Myocyte (in vitro differentiated cells): ENCODE measurements at places on chromosomes 2 and 18.

- no peak for DNase-seq
Observed at GRCh38 chr18:76432274-76432755, 62.7 kb downstream of the ZNF516 start.

DNA sequence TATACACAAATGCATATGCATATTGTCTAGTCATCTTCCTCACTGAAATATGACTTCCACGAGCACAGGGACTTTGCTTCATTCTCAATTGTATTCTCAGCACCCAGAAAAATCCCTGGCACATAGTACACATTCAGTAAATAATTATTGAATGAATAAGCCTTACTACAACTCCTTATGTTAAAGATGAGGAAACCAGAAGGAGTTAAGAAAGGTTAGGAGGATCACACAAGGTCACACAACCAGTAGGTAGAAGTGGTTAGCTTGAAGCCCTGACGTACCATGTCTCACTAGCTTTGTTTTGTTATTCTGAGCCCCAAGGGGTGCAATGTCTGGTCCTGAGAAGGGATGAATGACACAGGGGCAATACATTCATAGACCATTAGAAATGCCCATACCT, 220.9 kb upstream of the PID1 start:
- no peak for DNase-seq

GRCh38 chr2:225296951-225297350, 102.6 kb upstream of the NYAP2 start:
- no peak for DNase-seq

DNA sequence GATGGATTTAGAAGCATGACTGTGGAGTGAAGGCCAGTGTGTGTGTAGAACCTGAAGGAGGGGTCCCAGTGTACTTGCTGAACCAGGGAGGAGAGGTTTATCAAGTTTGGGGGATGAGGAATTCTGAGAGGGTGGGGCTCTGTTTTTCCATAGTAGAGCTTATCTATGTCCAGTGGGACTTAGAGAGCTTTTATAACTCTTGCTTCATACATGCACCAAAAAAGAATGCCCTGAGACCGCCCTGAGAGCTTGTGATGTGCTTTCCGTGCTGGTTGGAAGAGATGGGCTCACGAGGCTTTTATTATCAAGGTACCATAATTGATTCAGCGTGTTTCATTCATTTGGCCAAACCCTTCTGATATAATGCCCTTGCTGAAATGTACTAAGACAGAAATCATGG, 100.2 kb downstream of the MTCL1 start:
- DNase-seq, result no peak

DNA sequence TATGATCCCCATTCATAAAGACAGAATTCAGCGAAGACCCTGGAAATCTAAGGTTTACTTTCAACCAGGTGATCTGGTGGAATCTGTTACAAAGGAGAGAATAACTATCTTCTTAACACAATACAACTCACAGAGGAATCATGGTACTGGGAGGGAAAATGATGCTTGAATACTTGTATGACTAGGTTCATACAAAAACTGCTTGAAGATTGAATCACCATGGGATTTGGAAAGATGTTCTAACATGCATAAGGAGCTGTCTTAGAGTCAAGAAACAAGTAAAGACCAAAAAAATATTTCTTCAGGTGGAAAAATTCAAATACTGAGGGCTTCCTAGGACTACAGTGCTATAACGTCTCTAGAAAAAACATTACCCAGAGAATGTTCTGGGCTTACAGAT, 32.2 kb downstream of the COL5A2 start:
- no peak for DNase-seq

DNA sequence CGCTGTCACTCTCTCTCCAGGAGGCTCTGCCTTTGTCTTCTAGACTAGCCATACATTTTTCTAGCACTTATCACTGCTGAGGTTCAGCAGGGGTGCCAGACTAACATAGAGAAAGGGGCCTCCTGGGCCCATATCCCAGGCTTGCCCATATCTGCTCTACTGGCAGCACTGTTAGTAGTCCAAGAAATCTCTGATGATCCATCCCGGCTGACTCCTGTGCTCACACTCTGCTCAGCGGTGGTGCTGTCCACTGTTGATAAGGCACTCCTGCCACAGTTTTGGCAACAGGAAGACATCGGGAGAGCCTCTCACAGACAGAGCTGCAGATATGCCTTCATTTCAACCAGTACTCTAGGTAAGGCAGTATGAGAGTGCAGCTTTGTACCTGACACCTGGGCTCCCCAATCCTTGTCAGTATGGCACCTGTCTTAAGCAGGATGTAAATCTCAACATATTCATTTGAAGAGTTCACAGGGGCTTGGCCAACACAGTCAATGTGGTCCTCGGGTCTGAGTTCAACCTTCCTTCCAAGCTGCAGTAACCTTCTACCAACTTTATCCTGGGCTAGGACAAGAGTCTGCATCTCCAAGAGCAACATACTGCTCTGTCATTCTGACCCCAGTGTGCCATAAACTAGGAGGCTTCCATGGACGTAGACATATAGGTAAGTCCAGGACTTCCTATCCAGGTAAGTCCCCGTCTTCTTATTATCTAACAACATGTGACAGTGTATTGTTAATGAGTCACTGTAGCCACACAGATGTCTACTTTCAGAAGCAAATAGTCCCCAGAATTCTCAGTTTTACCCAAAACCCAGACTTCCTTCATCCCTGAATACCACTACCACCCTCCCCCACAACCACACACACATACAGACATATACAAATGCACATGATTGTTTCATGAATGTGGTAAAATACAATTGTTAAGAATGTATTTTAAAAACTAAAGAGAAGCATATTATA, 16.2 kb downstream of the KLF7 start:
- no peak for DNase-seq

DNA sequence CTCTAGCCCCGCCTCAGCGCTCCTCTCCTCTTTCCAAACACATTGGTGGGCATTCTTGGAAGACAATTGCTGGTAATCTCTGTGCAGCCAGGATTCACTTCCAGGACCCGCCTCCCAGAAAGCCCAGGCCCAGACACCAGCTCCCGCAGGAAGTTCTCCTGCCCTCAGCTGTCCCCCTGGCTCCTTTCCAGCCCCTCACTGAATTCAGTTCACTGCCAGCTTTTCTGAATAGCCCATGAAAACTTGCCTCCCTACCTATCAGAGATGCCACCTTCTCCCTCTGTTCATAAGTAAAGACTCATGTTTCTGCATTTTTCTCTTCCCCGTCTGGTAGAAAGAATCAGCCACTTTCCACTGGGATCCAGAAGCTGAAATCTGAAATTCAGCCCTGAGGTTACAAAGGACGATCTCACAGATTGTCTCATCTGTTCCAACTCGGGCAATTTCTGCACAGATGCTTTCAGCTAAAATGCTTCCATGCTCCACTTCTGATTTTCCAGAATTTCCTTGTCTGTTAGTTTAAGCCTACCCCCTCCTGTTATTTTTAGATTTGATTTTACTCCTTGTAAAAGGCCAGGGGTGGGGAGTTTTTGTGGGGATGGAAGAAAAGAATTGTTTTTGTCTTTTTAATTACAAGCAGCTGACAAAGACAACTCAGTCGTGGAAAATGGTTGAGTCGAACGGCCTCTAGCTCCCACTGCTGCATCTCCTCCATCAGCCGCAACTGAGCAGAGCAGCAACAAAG, 98.1 kb downstream of the SP3 start:
- peak; percentile 82 for DNase-seq

DNA sequence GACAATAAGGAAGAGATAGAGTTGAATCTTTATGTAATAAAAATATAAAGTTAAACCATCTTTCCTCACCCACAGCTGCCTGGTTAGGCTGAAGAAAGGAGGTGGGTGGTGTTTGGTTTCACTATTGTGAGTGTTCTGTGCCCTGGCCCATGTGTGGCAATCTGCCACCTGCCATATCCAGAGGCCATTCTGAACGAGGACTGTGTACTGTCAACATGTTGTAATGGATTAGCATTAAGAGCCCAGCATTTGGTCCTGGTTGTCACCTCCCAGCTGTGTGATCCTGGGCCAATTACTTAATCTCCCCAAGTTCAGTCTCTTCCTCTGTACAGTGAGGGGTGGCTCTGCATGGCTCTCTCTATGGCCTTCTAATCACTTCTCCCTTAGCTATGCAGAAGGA, 118.2 kb upstream of the SEC11C start:
- peak; percentile 63 for DNase-seq

GRCh38 chr2:201542291-201542690, 90.8 kb downstream of the STRADB start:
- DNase-seq, result peak; percentile 59

DNA sequence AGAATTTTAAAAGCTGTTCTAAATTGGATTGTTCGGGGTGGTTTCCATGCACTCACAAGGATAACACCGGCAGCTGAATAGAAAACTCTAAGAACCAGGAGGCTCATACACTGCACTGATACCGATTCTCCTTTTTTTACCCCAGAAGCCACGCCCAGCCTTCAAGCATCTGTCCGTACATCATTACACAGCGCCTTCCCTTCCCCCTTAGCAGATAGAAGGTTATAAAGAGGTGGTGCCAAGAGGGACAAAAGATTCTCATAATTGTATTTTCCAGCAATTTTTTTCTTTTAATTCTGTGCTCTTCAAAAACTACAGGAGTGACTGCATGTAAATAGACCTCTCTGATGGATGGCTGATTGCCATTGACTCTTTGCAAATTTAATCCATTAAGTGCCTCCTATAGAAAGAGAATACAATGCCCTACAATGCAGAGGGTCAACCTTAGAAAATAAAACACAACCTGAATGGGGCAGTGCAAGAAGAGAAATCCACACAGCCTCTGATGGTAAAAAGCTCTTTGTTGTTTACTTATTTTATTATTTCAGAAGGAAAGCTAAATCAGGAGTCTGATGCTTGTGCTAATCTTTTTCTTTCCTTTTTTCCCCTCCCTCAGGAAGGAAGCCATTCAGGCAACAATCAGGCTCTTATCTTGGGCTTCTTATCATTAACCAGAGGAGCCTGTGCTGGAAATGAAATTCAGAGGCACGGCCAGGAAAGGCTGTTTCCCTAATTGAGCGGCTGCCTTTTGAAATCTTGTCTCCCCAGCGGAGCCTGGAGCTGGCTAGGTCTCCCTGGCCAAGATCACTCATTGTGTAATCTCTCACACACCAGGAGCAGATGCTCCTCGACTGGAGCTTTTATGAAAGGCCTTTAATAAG, 198.9 kb upstream of the NABP1 start:
- DNase-seq, result no peak

DNA sequence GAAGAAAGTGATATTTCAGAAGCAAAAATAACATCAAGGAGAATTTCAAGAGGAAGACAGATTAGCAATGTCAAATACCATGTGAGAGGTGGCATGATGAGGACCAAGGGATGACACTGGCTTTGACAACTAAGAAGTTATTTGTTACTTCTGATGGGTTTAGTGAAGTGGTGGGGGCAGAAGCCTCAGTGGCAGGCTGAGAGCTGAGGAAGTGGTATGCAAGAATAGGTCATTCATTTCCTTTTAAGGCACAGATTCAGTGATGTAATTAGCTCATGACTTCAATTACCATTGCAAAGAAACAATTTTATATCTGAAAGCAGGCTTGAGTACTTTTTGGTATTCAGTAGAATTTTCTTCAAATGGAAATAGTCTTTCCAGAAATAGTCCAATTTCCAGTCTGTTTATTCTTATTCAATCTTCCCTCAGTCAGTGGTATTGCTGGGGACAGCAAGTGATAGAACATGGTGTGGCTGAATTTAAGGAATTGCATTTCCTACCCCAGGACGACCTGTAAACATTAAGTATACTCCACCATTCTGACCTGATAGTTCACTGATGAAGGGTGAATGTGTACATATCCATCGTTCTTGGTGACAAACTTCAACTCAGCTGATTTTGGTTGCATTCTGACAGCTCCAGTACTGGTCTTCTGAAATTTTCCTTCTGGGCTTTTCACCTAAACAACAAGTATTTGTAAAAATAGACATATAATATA, 28.2 kb downstream of the GEMIN6 start:
- DNase-seq, result no peak

DNA sequence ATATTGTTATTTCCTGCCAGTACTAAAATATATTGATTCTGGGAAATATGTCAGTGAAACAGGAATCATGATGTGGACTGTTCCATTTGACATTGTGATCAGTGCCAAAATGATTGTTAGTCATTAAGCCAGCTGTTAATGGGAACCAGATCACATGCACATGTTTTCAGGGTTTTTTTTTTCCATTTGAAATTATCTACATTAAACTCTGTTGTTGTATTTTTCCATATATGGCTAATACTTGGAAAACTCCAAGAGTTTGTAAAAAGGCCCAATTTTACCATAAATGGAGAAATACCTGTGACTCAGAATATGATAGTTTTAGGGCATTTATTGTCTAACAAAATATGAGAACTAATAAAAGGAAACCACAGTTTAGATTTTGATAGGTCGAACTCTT, 13.4 kb downstream of the ITGAV start:
- peak; percentile 22 for DNase-seq

DNA sequence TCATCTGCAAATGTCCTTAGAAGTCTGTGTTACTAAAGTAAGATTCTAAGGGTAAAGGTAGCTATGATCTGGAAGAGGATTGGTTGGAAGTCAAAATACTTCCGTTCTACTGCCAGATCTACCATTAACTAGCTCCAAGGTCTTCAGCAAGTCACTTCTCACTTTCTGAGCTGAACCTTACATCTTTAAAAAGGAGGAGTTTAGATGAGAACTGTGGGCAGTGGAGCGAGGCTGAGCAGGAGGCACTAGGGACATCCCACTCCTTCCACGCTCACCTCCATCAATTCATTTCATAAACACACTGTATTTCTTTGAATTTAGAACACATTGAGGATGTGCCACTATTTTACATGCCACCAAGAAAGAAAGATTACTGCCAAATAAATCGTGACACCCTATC, 143.0 kb downstream of the ABCA12 start:
- no peak for DNase-seq

GRCh38 chr2:42334220-42334619, 26.8 kb downstream of the COX7A2L start:
- DNase-seq, result no peak

- DNase-seq, result no peak
Observed at GRCh38 chr18:42509750-42510415, 554.8 kb downstream of the PIK3C3 start.

DNA sequence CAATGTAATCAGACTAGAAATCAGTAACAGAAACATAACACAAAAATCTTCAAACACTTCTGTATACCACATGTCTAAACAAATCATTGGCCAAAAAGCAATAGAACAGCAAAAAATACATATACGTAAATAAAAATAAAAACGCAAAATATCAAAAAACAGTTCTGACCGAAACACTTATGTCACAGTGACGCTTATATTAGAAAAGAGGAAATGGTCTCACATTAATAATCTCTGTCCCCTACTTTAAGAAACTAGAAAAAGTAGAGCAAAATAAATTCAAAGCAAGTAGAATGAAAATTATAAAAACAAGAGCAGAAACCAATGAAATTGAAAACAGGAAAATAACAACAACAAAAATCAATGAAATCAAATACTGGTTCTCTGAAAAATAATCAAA, 41.9 kb downstream of the TMEM131 start:
- no peak for DNase-seq

GRCh38 chr2:157725846-157726245, 97.2 kb upstream of the ACVR1C start:
- DNase-seq, result peak; percentile 91

GRCh38 chr18:12301263-12302005, 6.6 kb upstream of the TUBB6 start:
- no peak for DNase-seq
